Fibroblast of skin of abdomen (primary cell): ENCODE measurements at places on chromosomes 13 and 19.

GRCh38 chr13:42393573-42394360 lies 121.8 kb downstream of the AKAP11 start:
- DNase-seq: no peak

DNA sequence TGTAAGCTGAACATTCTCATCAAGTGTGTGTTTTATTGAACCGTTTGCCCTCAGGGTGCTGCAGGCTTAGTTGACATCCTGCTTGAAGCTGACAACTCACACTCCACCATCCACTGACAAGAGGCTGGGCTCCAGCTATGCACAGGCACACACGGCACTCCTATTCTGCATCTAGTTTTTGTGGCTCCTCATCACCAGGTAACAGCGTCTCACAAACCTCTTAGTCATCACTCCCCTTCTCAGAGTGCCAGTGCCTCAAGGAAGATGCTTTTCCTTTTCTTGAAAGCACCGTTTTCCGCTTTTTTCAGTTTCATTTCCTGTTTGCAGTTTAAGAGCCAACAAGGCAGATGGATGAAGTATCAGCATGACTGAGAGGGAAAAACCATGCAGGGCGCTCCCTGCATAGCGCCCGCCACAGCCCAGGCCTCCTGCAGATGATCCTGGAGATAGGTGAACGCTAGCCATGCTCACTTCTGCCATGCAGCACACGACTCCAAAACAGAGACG lies 491.2 kb downstream of the COG6 start:
- DNase-seq: no peak

DNA sequence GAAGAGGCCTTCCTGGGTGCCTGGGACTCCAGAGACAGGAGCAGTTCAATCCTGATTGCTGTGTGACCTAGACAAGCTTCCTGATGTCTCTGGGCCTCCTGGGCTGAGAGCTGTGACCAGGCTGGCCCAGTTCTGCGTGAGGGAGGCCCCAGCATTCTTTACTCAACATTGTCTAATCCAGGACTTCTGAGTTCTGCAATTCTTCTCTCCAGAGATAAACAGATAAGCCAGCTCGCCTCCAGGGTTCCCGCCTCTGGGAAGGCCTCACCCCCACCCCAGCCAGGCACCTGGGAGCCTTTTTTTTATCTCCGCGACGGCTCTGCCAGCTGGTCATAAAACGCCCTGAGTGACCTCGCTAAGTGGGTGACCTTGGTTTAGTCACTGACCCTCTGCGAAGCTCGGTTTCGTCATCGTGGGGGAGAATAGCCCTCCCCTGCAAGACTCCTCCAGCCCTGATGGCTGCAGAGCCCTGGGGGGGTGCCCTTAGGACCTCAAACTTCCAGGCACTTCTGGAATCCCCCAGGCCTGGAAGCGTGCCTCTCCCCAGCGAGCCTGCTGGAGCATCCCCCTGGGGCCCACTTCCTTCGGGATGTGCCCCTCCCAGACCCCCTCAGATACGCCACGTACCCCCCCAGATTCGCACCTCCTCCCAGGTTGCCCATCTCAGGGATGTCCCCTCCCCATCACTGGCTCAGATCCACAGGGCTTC lies 1.9 kb downstream of the SULT2B1 start:
- peak; percentile 34 for DNase-seq

DNA sequence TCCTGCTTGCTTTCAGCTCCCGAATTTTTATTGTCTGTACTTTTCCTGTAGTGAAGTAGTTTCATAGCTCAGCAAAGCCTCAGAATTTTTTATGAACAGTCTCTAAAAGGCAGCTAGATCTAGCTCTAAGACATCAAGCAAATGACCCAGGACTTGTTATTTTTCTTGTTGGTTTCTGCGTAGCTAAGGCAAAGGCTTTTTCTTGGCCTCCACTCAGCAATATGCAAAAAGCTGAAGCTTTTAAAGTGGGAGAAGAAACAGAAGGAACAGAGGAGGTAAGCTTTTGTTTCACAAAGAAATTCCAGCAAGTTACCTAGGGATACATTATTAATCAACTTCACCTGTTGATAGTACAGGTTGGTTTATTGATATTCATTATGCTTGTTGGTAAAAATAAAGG lies 235.9 kb downstream of the PCDH20 start:
- no peak for DNase-seq

GRCh38 chr19:32542477-32543108 lies 38.4 kb upstream of the PDCD5 start:
- no peak for DNase-seq
